Activated CD4-positive, alpha-beta T cell treated with anti-CD3 and anti-CD28 coated beads, Interleukin-2, amount 10 ng/mL, durations not matched to agents 7 days and 5 days (primary cell): ENCODE measurements at places on chromosomes 7 and 10.
A peak's percentile ranks its signal among the peaks of the same experiment; 100 is the strongest.

- DNase-seq = no peak
Observed at GRCh38 chr10:8047452-8048280, 6.8 kb upstream of the GATA3 start.

- DNase-seq = no peak
Observed at GRCh38 chr7:27159266-27160144, 3.0 kb upstream of the HOXA7 start.

GRCh38 chr10:72782649-72783330 is 90.8 kb downstream of the MCU start:
- DNase-seq = no peak

DNA sequence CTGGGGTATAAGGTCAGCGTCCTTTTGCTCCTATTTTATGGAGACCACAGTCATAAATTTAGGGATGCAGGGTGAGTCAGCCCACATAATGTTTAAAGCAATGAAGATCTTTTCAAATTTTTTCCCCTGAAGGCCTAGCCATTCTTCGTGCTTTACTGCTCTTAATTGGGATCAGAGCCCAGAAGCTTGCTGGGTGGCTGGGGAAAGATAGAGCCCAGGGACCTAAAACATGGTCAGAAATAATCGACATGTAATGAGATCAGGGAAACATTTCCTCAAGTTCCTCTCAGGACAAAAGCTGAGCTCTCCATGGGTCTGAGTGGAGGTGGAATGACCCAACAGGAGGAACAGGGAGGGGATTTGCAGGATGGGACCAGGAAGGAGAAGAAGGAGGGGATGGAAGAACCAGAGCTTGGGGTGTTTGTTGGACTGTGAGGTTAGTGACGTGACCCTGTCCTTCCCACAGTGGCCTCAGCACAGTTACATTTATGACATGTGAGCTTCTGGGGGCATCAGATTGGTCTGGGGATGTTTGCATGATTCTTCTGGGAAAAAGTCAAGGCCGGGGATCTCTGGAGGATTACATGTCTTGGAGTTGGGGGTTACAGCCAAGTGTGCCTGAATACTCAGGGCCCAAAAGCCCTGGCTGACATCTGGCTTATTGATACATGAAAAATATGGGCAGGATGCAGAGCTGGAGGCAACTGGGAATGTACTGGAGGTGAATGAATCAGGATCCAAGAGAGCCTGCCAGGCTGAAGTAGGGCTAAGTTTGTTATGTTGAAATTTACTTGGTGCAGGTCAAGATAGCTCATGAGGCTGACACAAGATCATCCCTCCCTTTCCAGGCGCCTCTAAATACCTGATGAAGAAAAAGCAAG is 477.9 kb downstream of the RPS24 start:
- no peak for DNase-seq

- no peak for DNase-seq
Observed at GRCh38 chr7:37007691-37008090, 283.4 kb upstream of the AOAH start.

- DNase-seq = peak; percentile 34
Observed at GRCh38 chr10:110138197-110138812, 69.1 kb upstream of the MXI1 start.
